ENCODE measurements at places on chromosomes 6 and 20.
A peak's percentile ranks its signal among the peaks of the same experiment; 100 is the strongest.

GRCh38 chr20:17569616-17570346 is at the start of gene DSTN:
Gene DSTN, plus strand, starts transcription at chr20:17570075. Its CDS starts 134 bp downstream, at chr20:17570209.
- peaks cover 9% of the 10 kb centered on the region for H3K36me3 ChIP-seq
- peak within 1 kb of the TSS; percentile 92 for H3K4me3 ChIP-seq
- H3K27ac ChIP-seq, result peak within 1 kb of the TSS; percentile 87
- peaks cover 20% of the 10 kb centered on the region for H3K27me3 ChIP-seq
- DNase-seq, result peak; percentile 90

GRCh38 chr6:75759207-75759606 is 10.2 kb downstream of the MYO6 start:
- no peak overlapping the region for H3K4me3 ChIP-seq
- peaks cover 18% of the 10 kb centered on the region for H3K27me3 ChIP-seq
- H3K4me1 ChIP-seq, result no peaks in the 10 kb centered on the region
- DNase-seq, result no peak
- H3K27ac ChIP-seq, result no peak overlapping the region

GRCh38 chr6:118660218-118660569 is 8.8 kb upstream of the CEP85L start:
- DNase-seq, result peak; percentile 49
- peak overlapping the region; percentile 31 for H3K27ac ChIP-seq
- H3K27me3 ChIP-seq, result no peaks in the 10 kb centered on the region
- peaks cover 40% of the 10 kb centered on the region for H3K36me3 ChIP-seq
- H3K4me3 ChIP-seq, result no peak overlapping the region

DNA sequence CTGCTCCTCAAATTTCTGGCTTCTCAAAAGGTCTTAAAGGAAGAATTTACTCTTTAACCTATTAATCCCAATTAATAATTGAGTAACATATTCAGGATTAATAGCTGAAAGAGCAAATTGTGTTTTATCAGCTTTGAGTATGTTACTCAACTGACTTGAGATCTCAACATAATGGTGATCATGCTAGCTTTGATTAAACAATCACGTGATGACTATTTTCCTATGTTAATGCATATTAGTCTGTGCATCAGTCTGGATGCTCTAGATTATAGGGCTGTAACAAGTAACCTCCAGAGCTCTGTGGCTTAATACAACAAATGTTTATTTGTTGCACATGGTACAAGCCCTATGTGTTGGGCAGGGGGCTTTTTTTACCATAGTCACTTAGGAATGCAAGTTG is 313.4 kb upstream of the BTBD3 start:
- no peak overlapping the region for H3K4me3 ChIP-seq
- H3K36me3 ChIP-seq, result no peaks in the 10 kb centered on the region
- H3K4me1 ChIP-seq, result no peaks in the 10 kb centered on the region
- no peaks in the 10 kb centered on the region for H3K27me3 ChIP-seq
- H3K27ac ChIP-seq, result no peak overlapping the region

- no peak for DNase-seq
- H3K27me3 ChIP-seq, result peaks cover 3% of the 10 kb centered on the region
- H3K27ac ChIP-seq, result no peak overlapping the region
- H3K4me3 ChIP-seq, result no peak overlapping the region
Measured at GRCh38 chr6:41571021-41571780, 25.0 kb downstream of the FOXP4 start.

DNA sequence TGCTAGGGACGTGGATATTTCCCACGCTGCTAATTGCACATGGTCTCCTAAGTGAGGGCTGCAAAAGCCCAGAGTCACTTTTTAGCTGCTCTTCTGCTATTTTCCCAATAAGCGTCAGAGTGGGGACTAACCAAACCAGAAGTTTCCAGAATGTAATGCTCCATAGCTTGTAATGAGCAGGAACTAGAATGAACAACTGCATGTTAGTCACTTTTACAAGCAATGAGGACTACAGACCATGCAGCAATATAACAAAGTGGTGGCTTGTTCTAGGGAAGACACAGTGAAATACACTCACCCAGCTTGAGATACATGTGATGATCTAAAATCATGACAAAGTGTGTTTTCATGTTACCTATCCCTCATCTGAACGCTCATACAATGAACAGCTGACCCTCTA is 314.1 kb upstream of the SGK1 start:
- no peak for DNase-seq
- H3K4me1 ChIP-seq, result peaks cover 14% of the 10 kb centered on the region
- H3K27ac ChIP-seq, result no peak overlapping the region
- H3K27me3 ChIP-seq, result peaks cover 17% of the 10 kb centered on the region
- no peak overlapping the region for H3K4me3 ChIP-seq
- peaks cover 3% of the 10 kb centered on the region for H3K36me3 ChIP-seq

DNA sequence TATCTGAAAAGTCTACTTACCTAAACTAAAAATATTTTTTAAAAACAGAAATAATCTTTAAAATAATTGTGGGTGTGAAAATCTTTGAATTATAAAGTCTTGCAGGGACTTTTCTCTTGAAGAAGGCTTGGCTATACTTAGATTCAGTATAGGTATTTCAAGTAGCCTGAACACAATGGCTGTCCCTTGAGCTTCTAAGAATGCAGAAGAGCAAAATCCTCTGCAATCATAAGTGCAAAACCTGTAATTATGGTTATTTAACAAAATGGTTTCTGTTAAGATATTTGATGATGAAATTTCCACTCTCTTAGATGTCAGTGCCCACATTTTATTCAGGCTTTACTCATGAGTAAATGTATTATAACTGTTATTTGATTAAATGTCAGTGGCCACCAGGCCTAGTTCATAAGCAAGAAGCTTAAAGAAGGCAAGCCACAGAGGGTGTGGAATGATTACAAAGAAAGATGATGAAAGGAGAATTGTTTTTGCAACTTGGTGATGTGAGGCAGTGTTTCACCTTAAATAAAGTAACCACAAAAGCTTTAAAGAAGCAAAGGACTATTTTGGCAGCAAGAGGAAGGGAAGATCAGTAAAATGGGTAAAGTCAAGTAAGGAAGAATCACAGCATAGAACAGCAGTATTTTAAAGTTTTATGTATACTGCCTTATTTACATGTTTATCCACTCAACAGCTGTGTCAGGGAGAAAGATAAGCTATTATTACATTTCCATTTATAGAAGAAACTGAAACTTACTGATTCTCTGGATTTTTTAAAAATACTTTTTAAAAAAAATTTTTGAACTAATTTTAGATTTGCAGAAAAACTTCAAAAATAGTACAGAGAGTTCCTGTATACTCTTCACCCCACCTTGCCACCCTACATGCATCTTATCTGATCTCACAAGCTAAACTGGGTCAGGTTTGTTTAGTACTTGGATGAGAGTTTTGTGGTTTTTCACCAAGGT is 351.2 kb upstream of the RUNX2 start:
- H3K27ac ChIP-seq, result peak overlapping the region; percentile 75
- peaks cover 18% of the 10 kb centered on the region for H3K36me3 ChIP-seq
- no peaks in the 10 kb centered on the region for H3K27me3 ChIP-seq
- peaks cover 17% of the 10 kb centered on the region for H3K4me1 ChIP-seq

DNA sequence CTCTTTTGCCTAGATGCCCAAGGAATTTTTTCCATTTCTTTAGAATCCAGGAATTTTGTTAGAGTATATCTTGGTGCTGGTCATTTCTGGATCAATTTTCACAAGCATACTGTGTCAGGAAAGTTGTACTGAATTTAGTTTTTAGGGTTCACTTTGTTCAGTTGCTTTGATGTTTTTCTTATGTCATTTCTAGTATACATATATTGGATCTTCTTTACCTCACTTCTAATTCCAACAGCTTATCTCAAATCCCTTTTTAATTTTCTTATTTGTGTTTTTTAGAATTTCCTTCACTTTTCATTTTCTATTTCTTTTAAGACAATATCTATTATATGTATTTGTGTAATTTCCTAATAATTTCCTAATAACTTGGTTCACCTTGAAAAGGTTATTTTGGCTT is 281.0 kb upstream of the AGPAT4 start:
- no peaks in the 10 kb centered on the region for H3K27me3 ChIP-seq
- no peaks in the 10 kb centered on the region for H3K36me3 ChIP-seq
- no peaks in the 10 kb centered on the region for H3K4me1 ChIP-seq
- DNase-seq, result no peak
- no peak overlapping the region for H3K4me3 ChIP-seq

DNA sequence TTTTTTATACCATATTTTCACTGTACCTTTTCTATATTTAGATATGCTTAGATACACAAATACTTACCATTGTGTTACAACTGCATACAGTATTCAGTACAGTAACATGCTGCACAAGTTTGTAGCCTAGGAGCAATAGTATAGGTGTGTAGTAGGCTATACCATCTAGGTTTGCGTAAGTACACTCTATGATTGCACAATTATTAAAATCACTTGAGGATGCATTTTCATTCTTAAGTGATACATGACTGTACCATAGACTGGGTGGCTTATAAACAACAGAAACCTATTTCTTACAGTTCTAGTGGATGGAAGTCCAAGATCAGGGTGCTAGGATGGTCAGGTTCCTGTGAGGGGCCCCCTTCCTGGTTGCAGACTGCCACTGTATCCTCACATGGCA is 234.1 kb downstream of the SLC35F1 start:
- H3K27me3 ChIP-seq, result no peaks in the 10 kb centered on the region
- H3K4me3 ChIP-seq, result no peak overlapping the region
- H3K36me3 ChIP-seq, result no peaks in the 10 kb centered on the region
- DNase-seq, result no peak
- no peaks in the 10 kb centered on the region for H3K4me1 ChIP-seq

- H3K27me3 ChIP-seq, result no peaks in the 10 kb centered on the region
- no peak for DNase-seq
- H3K27ac ChIP-seq, result no peak overlapping the region
Measured at GRCh38 chr6:71698702-71699101, 187.6 kb upstream of the RIMS1 start.

- no peaks in the 10 kb centered on the region for H3K36me3 ChIP-seq
- no peak overlapping the region for H3K4me3 ChIP-seq
- H3K27me3 ChIP-seq, result no peaks in the 10 kb centered on the region
- no peak overlapping the region for H3K27ac ChIP-seq
Measured at GRCh38 chr6:38391626-38392579, 247.8 kb downstream of the BTBD9 start.

GRCh38 chr6:85420551-85420950 is 29.3 kb upstream of the NT5E start:
- H3K36me3 ChIP-seq, result no peaks in the 10 kb centered on the region
- no peak overlapping the region for H3K4me3 ChIP-seq
- no peaks in the 10 kb centered on the region for H3K27me3 ChIP-seq
- DNase-seq, result no peak
- peaks cover 12% of the 10 kb centered on the region for H3K4me1 ChIP-seq

DNA sequence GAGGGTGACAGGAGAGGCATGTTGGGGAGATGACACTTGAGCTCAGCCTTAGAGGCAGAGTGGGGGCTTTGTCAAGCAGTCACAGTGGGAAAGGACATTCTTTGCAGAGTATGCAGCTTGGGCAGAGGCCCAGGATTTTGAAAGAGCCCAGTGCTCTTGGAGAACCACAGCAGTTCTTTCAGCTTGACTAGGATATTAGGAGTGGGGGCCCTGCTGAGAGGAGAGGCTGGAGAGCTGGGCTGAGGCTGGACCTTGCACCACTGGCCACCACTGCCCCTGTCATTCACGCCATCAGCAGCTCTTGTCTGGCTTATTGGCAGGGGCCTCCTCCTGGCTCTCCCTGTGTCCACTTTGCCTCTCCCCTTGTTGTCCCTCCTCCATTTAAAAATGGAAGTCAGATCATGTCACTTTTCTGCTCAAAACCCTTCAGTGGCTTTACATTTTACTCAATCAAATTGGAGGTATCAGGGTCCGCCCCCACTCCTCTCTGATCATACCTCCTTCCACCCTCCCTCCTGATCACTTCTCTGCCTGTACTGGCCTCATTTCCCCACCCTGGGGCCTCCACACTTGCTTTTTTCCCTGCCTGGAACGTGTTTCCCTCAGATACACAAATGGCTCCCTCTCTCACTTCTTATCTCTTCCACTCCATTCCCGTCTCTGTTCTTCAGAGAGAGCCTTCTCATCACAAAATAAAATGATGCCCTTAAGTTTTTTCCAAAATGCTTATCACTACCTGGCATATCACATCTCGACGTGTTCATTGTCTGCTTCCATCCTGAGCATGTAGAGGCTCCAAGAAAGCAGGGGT is 10.5 kb downstream of the MANBAL start:
- no peak overlapping the region for H3K4me3 ChIP-seq
- no peak for DNase-seq
- peaks cover 20% of the 10 kb centered on the region for H3K4me1 ChIP-seq
- H3K27ac ChIP-seq, result peak overlapping the region; percentile 47
- peaks cover 51% of the 10 kb centered on the region for H3K36me3 ChIP-seq

- no peaks in the 10 kb centered on the region for H3K27me3 ChIP-seq
- H3K4me1 ChIP-seq, result no peaks in the 10 kb centered on the region
- H3K27ac ChIP-seq, result no peak overlapping the region
- no peak overlapping the region for H3K4me3 ChIP-seq
- DNase-seq, result no peak
Measured at GRCh38 chr6:93721386-93722048, 302.2 kb upstream of the EPHA7 start.

- peak overlapping the region; percentile 62 for H3K4me3 ChIP-seq
- H3K27ac ChIP-seq, result no peak overlapping the region
- peaks cover 27% of the 10 kb centered on the region for H3K4me1 ChIP-seq
Measured at GRCh38 chr6:27238010-27238983, 9.2 kb upstream of the PRSS16 start.

DNA sequence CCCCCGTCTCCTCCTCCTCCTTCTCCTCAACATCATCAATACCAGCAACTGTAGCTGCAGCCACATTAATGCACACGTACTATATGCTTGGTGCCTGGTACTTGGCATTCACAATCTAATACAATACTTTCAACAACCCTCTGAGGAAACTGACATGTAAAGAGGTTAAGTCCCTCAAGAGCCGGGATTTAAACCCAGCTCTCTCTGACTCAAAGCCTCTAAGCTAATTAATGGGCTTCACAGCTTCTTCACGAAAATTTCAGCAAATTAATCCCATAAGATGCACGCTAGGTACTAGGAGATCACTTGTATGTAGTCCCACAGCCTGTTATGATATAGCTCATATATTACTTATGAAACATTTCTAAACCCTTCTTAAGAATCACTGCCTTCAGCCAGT is 73.1 kb upstream of the IPCEF1 start:
- no peaks in the 10 kb centered on the region for H3K36me3 ChIP-seq
- DNase-seq, result no peak
- H3K4me1 ChIP-seq, result no peaks in the 10 kb centered on the region
- no peak overlapping the region for H3K4me3 ChIP-seq
- no peak overlapping the region for H3K27ac ChIP-seq

- H3K27ac ChIP-seq, result no peak overlapping the region
- no peak for DNase-seq
- no peaks in the 10 kb centered on the region for H3K27me3 ChIP-seq
- H3K4me3 ChIP-seq, result no peak overlapping the region
Measured at GRCh38 chr6:88442737-88443136, 276.6 kb upstream of the CNR1 start.

- peaks cover 10% of the 10 kb centered on the region for H3K27me3 ChIP-seq
- no peak for DNase-seq
- no peak overlapping the region for H3K4me3 ChIP-seq
- H3K27ac ChIP-seq, result no peak overlapping the region
Measured at GRCh38 chr20:23655491-23656211, 17.9 kb upstream of the CST3 start.

- no peak overlapping the region for H3K4me3 ChIP-seq
- no peak for DNase-seq
Measured at GRCh38 chr20:48186447-48186846, 401.2 kb upstream of the SULF2 start.
